Frontal cortex (tissue), 4 donors: ENCODE measurements at places on chromosomes 3 and 15.

DNA sequence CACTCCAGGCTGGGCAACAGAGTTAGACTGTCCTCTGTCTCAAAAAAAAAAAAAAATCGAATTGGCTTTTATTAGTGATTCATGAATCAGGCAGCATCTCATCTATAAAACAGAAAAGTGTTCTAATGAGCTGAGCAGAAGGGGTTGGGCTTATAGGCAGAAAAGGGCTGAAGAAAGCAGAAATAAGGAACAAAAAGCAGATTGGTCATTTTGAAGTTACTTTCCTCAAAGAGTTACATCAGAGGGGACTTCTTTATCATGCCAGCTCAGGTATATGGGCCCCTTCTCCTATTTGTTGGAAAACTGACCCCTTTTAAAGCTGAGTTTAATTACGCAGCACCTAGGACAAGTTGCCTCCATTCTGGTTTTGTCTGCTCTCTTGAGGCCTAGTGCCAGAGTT lies 722 bp upstream of the POGLUT1 start:
- DNase-seq, result no peak

DNA sequence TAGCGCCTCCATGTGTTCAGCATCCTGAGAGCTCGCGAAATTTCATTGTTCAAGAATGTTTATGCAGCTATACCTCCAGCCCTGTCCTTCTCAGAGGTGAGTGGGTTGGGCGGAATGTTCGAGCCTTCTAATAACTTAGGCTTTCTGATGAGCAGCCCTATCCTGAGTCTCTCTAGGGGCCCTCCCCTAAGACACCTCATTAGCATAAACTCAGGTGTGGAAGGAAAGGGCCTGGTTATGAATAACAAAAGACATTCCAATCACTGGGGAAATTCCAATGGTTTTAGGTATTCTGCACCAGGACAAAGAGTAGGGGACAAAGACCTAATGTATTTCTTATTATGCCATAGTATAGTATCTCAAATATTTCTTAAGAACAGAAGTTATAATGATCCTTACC lies 138.1 kb upstream of the PDZRN3 start:
- DNase-seq, result no peak

DNA sequence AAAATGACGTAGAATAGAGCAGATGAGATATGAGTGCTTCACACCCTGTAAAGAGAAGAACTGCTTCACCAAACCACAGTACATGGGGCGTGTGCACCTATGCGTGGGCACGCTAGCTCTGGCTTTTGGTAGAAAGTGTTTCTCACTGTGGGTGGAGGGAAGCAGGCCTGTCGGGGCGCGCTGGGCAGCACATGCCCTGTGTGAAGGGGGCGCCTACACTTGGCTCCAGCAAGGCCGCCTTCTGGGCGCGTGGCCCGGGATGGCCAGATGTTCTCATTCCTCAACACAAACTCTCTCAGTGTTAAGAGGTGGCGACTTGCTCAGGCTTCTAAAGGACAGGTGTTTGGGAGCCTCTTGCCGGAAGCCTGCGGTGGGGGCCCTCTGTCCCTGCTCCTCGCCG lies 90.0 kb downstream of the FBLN2 start:
- no peak for DNase-seq

DNA sequence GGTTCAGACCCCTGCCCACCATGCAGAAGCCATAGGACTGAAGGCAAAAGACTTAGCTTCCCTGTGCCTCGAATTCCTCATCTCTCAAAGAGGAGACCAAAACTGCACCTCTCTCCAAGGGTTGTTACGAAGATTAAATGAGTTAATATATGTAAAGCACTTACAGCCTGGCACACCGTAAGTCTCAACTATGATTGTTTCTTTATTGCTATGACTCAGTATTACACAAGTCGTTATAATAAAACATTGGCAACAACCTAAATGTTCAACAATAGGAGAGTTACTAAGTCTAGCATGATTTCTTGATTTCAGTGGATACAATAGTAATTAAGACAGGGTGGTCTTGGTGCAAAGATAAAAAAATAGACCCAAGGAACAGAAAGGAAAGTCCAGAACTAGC lies 19.6 kb upstream of the FGD5 start:
- DNase-seq, result no peak

- no peak for DNase-seq
These were observed 21.5 kb upstream of the MYO1E start for GRCh38 chr15:59394166-59394661.

- no peak for DNase-seq
These were observed 15.9 kb upstream of the GPR156 start for GRCh38 chr3:120300971-120301370.

DNA sequence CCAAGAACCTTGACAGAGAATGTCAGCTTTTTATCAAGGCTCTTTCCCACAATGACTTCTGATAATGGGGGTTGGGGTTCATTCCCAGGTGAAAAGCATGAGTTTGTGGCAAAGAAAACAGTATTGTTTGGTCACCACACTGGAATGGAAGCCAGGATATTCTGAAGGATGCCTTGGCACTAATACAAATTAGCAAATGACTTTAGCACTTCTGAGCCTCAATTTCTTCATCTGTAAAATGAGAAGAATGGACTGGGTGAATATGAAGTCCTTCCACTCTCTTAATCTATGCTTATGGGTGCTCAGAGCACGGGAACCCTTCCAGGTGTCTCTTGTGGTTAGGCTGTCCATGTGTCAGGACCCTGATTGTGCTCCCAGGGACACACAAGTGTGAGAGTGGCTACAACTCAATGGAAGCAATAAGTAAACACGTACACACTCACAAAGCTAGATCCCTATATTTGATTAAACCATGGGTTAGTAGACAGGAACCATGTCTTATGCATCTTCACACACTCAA lies 21.4 kb downstream of the RAB27A start:
- DNase-seq, result no peak
